ENCODE measurements at places on chromosomes 16 and 17. TPM values are rescaled to one million over a fixed set of nuclear protein-coding genes. Genes with fewer than 3 reads are reported as not detected.

DNA sequence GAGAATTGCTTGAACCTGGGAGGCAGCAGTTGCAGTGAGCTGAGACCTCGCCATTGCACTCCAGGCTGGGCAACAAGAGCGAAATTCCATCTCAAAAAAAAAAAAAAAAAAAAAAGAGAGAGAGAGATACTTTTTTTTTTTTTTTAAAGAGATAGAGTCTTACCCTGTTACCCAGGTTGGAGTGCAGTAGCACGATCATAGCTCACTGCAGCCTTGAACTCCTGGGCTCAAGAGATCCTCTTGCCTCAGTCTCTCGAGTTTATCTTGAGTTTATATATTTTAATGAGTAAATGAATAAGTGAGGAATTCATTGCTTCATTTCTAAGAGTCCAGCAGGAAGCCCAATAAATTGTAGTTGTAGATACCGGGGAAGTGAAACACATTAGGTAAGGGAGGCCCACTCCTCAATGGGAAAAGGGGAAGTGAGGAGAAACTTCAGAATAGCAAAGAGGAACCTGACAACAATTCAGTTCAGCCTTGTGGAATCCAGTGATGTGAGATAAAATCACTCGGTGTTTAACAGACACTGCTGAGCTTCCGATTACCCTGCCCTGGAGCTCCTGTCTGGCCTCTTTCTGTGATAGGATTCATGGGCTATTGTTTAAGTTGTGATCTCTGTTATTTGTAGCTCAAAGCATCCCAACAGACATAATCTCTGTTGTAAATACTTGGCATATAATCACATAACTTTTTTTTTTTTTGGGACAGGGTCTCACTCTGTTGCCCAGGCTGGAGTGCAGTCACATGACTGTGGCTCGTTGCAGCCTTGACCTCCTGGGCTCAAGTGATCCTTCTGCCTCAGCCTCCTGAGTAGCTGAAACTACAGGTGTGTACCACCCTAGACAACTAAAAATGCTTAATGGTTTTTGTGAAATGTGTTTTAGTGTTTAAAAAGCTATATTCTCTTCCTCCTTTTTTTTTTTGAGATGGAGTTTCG, 15.8 kb upstream of the ITGAM start:
- no peak for DNase-seq

- no peak for DNase-seq
These were observed 3.5 kb upstream of the RAB37 start for GRCh38 chr17:74733365-74734122.

DNA sequence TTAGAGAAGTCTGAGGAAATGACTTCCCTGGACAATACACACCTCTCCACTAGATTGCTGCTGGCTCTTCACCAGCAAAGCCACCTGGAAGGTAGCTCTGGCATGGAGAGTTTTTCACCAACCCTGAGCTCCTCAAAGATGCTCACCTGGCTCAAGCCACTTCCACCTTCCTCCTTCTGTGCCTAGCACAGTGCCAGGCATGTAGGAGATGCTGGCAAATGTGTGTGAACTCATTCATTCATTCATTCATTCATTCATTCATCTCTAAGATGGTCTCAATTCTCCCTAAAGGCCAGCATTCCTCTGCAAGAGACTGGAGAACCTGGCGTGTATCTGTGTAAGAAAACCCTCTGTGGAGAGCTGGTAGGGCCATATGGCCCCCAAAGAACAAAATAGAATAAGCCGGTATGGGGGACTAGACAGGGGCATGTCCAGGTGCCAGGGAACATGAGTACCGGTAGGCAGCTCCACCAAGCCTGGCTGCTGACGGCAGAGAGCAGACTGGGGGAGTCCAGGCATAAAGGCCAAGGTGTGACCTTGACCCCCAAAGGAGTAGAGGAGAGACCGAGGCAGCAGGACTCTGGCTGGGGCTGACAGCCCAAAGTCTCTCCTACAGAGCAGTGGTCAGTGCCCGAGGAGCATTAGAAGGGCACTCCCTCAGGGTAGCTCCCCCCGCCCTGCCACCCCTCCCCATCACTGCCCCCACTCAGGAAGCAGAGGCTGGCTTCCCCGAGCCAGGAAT, 132.2 kb upstream of the TNRC6C start:
- no peak for DNase-seq

GRCh38 chr17:44402564-44403172, 13.2 kb upstream of the ITGA2B start:
- DNase-seq = no peak

DNA sequence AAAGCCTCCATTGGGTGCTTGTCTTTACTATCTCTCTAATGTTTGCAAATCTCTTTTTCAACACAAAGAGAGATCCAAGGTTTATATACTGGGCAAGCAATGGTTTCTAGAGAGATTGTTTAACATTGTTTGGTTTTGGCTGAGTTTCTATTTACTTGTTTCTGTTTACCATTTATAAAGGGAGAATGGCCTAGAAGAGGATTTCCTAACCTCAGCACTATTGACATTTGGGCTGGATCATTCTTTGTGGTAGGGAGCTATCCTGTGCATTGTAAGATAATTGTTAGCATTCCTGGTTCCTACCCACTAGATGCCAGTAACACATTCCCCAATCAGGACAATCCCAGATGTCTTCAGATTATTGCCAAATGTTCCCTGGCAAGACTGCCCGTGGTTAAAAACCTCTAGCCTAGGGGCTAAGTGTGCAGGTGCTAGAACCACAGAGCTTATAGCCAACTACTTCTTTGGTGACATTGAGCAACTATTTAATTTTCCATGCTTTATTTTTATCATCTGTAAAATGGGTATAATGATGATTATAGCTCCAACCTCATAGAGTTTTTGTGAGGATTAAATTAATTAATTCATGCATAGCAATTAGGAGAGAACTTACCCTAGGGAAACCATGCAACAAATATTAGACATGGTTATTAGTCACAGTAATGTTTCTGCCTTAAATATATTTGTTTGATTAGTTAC, 413.9 kb upstream of the MAF start:
- no peak for DNase-seq

GRCh38 chr16:66521951-66522771, 27.8 kb downstream of the TK2 start:
- DNase-seq = peak; percentile 83

GRCh38 chr16:79011282-79011681, 589.3 kb downstream of the MAF start:
- no peak for DNase-seq

GRCh38 chr16:85269165-85269564, 156.9 kb upstream of the CIBAR2 start:
- DNase-seq = no peak

DNA sequence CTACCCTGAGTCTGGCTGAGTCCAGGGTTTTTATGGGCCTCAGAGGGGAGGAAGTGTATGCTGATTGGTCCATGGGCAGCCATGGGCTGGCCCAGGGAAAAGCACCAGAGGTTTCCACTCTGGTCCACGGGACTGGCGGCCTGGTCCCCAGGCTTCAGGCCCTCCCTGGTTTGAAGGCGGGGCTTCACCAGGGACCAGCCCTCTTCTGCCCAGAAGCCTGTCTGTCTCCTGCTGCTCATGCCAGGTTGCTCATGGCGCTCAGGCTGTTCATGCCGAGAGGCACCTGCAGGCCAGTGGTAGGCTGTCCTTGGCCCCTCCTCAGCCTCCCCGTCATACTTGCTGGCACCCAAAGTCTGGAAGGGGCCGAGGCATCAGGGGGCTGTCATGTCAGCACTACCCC, 45.0 kb upstream of the CLEC19A start:
- no peak for DNase-seq

DNA sequence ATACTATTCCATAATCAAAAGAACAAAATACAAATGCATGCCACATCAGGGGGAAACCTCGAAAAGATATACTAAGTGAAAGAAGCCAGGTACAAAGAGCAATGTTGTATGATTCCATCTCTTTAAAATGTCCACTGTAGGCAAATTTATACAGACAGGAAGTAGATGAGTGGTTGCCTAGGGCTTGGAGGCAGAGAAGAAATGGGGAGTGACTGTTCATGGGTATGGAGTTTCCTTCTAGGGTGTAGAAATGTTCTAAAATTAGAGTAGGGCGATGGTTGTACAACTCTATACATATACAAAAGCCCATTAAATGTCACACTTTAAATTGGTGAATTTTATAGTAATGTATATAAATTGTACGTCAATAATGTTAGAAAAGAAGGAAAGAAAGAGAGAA, 128.1 kb downstream of the MAF start:
- DNase-seq = no peak

GRCh38 chr16:85168732-85169256, 56.5 kb upstream of the CIBAR2 start:
- no peak for DNase-seq

DNA sequence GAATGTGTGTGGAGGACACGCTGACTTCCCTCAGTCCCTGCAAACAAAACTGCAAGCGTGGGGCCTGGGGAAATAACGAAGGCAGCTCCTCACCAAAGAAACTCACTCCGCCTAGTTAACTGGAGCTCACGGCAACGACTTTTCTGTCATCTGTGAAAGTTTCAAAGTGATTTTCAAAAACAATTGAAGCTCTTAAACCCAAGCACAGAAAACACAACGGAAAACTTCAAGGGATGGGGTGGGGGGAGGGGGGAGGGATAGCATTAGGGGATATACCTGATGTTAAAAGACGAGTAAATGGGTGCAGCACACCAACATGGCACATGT, 3.2 kb upstream of the GNG13 start:
- no peak for DNase-seq

DNA sequence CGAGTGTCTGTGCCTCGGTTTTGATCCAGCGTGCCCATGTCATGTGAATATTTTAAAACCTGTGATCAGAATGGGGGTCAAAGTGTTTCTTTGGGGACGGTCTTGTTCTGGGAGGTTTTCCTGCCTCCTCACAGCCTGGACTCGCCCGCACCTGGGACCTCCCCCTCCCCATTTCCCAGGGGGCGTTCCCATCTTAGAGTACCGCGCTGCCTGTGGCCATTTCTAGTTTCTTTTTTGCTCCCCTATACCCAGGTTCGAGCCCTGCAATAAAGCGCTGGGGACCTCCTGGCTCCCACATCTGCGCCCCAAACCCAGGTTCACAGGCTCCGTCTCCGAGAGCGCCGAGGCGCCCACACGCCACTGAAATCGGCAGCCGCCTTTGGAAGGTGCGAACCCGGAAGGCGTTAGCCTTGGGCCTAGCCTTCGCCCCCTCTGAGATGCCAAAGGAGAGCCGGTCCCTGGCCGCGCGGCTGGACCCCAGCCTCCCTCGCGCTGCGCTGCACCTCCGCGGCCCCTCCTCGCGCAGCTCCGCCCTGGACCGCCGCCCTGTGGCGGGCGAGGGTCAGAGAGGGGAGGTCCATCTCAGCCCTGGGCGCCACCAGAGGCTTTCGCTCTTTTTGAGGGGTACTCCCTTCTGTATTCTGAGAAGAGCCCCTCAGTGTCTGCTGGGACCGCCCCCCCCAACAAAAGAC, 1.7 kb downstream of the KCNJ12 start:
- no peak for DNase-seq

DNA sequence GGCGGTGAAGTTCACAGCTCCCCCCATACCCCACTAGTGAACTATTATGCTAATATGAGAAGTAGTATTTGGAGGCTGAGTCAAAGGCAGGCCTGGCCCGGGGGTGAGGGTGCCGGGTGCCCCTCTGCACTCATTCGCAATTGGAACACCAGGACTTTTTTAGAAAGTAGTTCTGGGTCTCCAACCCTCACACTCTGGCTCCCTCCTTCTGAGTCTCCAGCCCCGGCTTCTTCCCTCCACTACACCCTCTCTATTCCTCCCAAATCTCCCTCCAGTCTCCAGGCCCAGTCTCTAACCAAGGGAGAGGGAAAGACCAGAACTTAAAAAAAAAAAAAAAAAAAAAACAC, 11.3 kb upstream of the HOXB2 start:
- DNase-seq = no peak

- peak; percentile 98 for DNase-seq
These were observed at the start of gene UBE2G1 for GRCh38 chr17:4366327-4367063. UBE2G1 (minus strand) TSS chr17:4366675; CDS start chr17:4366316, 359 bp downstream.

GRCh38 chr17:70254735-70255460, 85.6 kb downstream of the KCNJ2 start:
- DNase-seq = no peak

- DNase-seq = no peak
These were observed 151.6 kb downstream of the ABCC12 start for GRCh38 chr16:48004141-48004695.

- no peak for DNase-seq
These were observed 12.2 kb downstream of the C16orf95 start for GRCh38 chr16:87304951-87305350.

The CBLN1 gene
- total RNA-seq = not detected

The PLLP gene
- total RNA-seq = 0.30 TPM

The SPATA22 gene
- total RNA-seq = not detected

The GGT6 gene
- not detected for total RNA-seq

The HBZ gene
- not detected for total RNA-seq

The FBXL16 gene
- 6.4 TPM for total RNA-seq

The C17orf50 gene
- total RNA-seq = not detected

All from activated T-helper 2 cell treated with anti-CD3 and anti-CD28 coated beads, Interferon-gamma antibody, Interleukin-2, Interleukin-4, amounts not matched to agents 10 μg/mL and 5 μg/mL and 100 μg/mL, durations not matched to agents 14 hours and 24 hours and 36 hours (primary cell).